Activated CD4-positive, alpha-beta T cell treated with anti-CD3 and anti-CD28 coated beads, Interleukin-2, amount 50 U/mL, for 48 hours (primary cell): ENCODE measurements at places on chromosomes 1 and 21.

- DNase-seq = no peak
Measured at GRCh38 chr1:154490317-154490716, 11.7 kb upstream of the TDRD10 start.

GRCh38 chr1:235855811-235856429 lies 10.8 kb downstream of the LYST start:
- no peak for DNase-seq

DNA sequence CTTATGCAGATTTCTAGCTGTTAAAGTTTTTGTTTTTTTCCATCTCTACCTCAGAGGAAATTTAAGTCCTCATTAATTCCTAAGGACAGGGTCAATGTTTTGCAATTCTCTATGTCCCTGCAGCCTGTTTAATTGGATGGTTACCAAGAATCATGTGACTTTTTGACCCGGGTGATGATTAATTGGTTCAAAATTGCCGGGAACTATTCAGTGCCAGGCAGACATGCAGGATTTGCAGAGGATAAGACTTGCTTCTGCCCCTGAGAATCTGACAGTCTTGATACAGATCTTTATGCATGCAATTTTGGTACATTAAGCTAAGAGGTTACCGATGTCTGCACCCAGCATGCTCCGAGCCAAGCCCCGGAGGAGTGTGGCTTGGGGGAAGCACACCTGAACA lies 87.9 kb downstream of the PLPP3 start:
- no peak for DNase-seq

- DNase-seq = no peak
Measured at GRCh38 chr1:64098436-64098835, 105.0 kb upstream of the UBE2U start.

- no peak for DNase-seq
Measured at GRCh38 chr1:108551137-108551862, 8.6 kb upstream of the EEIG2 start.

GRCh38 chr1:230896779-230897178 lies 28.5 kb upstream of the C1orf198 start:
- no peak for DNase-seq

GRCh38 chr1:2466958-2467554 lies 9.0 kb upstream of the PLCH2 start:
- DNase-seq = peak; percentile 43

GRCh38 chr1:62126579-62127290 lies 67.9 kb upstream of the L1TD1 start:
- DNase-seq = no peak

DNA sequence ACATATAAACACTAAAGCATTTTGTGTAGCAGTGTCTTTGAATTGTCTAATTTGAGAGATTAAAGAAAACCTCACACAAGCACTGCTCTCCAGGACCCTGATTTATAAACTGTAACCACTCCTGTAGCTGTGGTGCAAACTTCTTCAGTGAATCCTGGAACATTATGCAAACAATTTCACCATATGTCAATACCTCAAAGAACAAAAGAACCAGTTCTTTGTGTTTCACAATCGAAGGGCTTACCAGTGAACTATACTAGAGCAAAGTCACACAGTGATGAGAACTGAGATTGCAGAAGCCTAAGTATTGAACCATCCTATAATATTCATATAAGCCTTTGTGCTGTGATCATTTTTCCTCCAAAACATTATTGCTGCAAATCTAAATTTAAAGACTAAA lies 21.5 kb downstream of the DPH5 start:
- DNase-seq = no peak

DNA sequence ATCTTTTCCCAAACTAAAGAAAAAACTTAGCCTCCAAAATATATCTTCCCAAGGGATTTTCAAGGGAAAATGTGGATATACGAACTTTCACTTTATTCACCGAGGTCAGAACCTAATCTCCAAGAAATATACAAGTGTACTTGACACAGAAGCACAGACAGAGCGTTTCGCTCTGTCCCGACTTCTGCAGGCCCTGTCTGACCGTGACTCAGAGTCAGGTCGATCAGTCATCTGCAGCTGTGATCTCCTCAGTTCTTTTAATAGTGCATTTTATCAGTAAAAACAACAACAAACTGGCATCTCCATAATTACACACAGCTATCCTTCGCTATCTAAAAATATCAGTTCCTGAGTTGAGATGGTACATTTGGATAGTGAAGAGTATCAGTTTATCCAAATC lies 226.6 kb downstream of the TM2D1 start:
- no peak for DNase-seq

- no peak for DNase-seq
Measured at GRCh38 chr1:67788238-67788790, 45.0 kb downstream of the GNG12 start.

DNA sequence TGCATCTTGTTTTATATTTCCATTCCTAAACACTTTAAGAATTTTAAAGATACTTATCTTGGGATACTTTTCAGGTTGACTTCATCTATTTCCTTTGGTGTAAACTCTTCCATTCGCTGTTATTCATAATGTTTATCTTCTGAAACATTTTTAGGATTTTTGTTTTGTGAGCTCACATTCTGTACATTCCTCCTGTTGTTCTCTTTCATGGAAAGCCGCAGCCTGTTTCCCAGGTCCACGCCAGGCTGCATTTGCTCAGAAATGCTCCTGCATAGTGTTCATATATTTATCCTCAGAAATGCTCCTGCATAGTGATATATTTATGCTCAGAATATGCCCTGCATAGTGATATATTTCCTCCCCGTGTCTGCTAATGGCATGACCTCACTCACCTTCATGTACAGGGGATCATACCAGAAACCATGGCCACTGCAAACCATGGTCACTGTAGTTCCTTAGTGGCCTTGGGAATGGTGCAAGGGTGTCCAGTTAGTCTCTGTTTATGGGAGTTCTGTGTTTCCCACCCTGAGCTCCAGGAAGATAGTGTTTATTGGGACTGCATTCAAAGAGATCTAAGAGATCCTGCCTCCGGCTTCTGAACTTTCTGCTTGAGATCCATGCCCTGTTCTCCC lies 153.9 kb upstream of the GREM2 start:
- no peak for DNase-seq

DNA sequence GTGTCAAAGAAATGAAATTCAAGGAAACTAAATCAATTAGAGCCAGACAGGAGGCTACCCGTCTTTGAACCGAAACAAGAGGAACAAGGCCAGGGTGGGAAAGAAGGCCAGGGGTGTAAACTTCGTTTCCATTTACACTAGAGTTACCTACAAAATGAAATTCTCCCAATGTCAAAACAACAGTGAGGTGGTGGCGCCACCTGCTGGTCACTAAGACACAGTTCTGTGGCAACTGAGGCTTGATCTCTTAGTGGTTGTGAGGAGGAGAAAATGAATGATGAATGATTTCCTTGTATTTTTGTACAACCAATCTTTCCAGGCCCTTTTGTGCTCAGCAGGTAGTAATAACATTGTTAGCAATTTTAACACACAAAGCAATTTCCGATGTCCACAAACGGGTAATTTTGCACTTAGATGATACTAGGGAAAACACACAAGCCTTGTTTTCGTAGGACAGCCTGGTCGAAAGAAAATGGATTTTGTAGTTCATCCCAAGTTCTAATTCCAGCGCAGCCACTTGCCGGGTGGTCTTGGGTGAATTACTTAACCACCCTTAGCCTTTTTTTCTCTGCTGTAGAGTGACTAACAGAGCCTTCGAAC lies 54.8 kb upstream of the SOD1 start:
- peak; percentile 72 for DNase-seq

DNA sequence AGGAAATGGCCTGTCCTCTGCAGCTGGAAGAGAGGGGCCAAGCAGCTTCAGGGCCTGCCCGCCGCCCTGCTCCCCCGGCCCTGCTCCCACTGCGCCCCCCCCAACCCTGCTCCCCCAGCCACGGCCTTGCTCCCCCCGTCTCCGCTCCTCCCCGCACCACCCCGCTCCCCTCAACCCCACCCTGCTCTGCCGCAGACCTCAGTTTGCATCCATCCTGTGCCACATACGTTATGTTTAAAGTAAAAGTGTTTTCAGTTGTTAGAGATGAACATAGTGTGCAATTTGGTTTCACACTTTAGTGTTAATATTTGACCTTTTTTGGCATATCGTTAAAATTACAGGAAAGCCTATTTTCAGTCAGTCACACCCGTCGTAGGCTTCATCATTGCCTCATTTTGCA lies 34.1 kb upstream of the DIP2A start:
- no peak for DNase-seq

DNA sequence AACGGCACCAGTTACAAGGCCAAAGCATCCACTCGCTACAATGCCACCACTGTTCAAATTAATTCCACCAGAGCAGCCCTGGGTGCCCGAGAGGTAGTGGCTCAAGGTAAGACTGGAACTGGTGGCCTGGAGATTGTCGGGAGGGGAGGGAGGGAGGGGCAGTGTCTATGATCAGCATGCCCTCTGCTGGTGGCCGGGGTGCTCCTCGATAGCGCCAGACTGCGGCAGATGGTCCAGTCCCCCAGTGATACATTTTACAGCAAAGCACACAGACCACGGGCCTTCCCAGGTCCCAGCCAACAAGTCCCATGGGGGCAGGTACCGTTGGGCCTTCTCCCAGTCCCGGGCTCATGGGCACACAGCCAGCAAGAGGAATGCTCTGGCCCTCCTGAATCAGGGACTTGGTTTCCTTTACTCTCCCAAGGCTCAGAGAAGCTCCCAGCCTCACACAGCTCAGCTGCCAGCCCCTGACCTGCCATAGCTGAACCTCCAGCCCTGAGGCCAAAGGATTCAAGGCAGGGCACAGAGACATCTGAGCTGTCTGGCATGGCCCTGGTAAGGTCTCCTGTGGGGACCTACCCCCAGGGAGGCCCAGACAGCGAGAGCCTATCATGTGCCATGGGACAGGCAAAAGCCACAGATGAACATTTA lies 15.3 kb downstream of the ACOT7 start:
- DNase-seq = no peak

DNA sequence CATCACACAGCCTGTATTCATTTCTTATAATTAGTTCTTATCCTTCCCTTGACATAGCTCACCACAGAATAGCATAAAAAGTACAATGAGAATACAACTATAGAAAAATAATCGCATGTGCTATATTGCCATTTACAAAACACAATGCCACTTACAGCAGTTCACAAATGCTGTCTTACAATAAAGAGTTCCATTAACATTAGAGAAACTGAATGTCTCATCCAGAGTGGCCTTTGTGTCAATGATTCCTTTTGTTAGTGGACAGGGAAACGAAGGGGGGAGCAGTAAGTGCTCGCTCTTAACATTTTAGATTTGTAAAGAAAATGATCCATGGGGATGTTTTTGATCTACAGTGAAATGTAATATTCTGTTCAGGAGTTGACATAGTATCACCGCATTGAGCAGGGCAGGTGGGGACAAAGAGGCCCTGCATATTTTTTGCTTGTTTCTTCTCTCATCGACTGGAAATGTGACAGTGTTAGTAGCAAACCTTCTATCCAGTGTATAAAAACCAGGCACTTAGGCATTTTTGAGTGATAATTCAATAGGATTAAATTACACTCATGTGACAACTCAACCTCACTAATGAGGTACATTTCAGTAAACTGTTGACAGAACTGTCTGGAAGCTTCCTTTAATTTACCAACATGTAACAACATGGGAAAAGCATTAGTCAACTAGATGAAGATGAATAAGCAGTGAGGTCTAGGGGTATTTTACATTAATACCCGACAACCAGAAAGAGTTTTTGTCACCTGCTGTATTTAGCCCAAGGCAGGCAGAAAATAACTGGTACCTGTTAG lies 35.6 kb upstream of the RRP15 start:
- DNase-seq = no peak

DNA sequence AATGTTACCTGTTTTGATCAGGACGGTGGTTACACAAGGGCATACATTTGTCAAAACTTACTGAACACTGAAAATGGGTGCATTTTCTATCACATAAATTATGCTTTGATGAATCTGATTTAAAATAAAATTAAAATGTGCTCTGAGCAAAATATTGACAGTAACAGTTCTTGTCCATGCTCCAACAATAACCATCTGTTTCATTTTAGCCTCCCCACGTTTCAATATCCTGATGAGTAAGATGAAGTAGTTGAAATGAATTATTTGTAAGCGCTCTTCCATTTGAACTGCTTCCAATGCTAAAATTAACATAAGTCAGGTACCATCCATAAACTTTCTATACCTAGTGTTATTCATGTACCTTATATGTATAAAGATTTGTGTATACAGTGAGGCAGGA lies 365.4 kb downstream of the LTN1 start:
- no peak for DNase-seq

DNA sequence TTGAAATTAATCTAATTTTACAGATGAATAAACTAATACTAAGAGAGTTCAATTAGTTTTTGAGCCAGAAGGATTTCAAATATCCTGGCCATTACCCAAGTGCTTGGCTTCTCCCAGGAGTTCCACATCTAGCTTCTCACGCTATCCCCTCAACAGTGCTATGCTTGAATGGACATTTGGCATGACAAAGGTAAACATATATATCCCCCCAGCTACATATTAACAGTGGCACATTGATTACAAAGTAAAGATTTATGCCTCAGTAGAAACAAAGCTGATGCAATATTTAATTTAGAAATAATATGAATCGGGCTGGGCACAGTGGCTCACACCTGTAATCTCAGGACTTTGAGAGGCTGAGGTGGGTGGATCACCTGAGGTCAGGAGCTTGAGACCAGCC lies 434.6 kb upstream of the PRMT6 start:
- no peak for DNase-seq

- peak; percentile 32 for DNase-seq
Measured at GRCh38 chr1:197917805-197918651, 856 bp downstream of the LHX9 start.

GRCh38 chr1:210361665-210362064 lies 33.0 kb downstream of the HHAT start:
- DNase-seq = no peak

DNA sequence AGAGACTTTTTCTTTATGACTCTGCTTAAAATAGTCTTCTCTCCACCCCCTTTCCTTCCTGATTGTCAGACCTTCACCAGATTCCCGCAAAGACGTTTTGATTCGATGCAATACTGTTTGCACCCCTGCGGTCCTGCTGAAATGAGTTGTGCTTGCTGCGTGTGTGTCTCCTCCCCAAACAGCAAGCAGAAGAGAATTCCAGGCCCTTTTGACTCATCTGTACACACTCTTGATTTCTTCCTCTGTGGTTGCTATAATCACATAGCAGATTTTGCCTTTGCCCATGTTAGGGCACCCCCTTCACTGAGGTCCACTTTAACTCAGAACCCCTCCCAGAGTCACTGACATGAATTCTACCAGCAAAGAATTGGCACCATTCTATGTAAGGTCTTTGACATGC lies 136.5 kb downstream of the ZZZ3 start:
- no peak for DNase-seq

GRCh38 chr1:53722025-53722424 lies 16.9 kb downstream of the GLIS1 start:
- no peak for DNase-seq
